ENCODE measurements at places on chromosomes 2 and 18. TPM values are rescaled to one million over a fixed set of nuclear protein-coding genes. Genes with fewer than 3 reads are reported as not detected.

Gene FAM161A
- total RNA-seq = 2.4 TPM

Gene NXPH2
- total RNA-seq = not detected

Gene EMILIN2
- total RNA-seq = 2.4 TPM

Gene CASP8
- 26.8 TPM for total RNA-seq

Gene GRHL1
- 0.59 TPM for total RNA-seq

Gene ANKRD30B
- total RNA-seq = not detected

Gene IGFBP5
- 1,007 TPM for total RNA-seq

Gene PDE1A
- 0.89 TPM for total RNA-seq

Gene ERFE
- 0.65 TPM for total RNA-seq

Gene RBM45
- total RNA-seq = 19.9 TPM

Gene TLX2
- not detected for total RNA-seq

Gene COBLL1
- total RNA-seq = 26.9 TPM

Gene RGPD4
- not detected for total RNA-seq

Gene ANKRD62
- not detected for total RNA-seq

Gene NEURL3
- total RNA-seq = not detected

Gene RAB17
- total RNA-seq = 0.60 TPM

Gene GPR155
- total RNA-seq = 6.6 TPM

Gene TUBA4B
- not detected for total RNA-seq

Gene PLCL1
- 1.5 TPM for total RNA-seq

Gene ERBB4
- 0.42 TPM for total RNA-seq

Gene ABCB11
- total RNA-seq = not detected

Gene UGT1A6
- total RNA-seq = not detected

Measured in smooth muscle cell of the umbilical artery (primary cell).